ENCODE measurements at places on chromosomes 16 and 17. TPM values are rescaled to one million over a fixed set of nuclear protein-coding genes. Genes with fewer than 3 reads are reported as not detected.

The ALOX12 gene
- not detected for total RNA-seq

The GLYR1 gene
- total RNA-seq: 57.7 TPM

The PITPNM3 gene
- 0.15 TPM for total RNA-seq

The TBC1D3K gene
- total RNA-seq: 0.06 TPM

The ARHGDIA gene
- total RNA-seq: 426 TPM

The MYH13 gene
- total RNA-seq: not detected

The KCNJ18 gene
- not detected for total RNA-seq

The CNTNAP1 gene
- total RNA-seq: 17.6 TPM

The LCAT gene
- total RNA-seq: 20.0 TPM

The SGCA gene
- not detected for total RNA-seq

DNA sequence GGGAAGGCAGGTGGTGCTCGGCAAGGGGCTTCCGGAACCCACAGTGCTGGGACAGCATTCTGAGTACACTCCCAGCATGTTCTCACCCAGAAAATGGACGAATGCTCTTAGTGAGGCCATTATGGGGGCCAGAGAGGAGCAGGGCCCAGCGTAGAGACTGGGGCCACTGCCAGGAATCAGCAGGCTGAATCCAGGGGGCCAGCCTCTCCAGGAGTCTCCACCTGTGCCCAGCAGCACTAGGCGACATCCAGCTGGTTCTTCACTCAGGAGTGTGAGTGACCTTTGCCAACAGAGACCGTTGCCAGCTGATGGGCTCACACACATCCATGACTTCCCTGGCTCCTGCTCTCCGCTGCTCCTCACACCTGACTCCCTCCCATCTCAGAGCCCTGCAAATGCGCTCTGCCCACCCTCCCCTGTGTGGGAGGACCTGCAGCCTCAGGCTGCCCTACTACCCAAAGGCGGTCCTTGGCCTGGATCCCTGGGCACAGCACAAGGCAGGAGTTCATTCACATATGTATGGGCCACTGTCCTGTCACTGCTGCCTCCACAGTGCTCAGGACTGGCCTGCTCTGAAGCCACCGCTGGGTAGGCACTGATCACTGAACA is 5.1 kb downstream of the RHBDF1 start:
- DNase-seq: no peak

DNA sequence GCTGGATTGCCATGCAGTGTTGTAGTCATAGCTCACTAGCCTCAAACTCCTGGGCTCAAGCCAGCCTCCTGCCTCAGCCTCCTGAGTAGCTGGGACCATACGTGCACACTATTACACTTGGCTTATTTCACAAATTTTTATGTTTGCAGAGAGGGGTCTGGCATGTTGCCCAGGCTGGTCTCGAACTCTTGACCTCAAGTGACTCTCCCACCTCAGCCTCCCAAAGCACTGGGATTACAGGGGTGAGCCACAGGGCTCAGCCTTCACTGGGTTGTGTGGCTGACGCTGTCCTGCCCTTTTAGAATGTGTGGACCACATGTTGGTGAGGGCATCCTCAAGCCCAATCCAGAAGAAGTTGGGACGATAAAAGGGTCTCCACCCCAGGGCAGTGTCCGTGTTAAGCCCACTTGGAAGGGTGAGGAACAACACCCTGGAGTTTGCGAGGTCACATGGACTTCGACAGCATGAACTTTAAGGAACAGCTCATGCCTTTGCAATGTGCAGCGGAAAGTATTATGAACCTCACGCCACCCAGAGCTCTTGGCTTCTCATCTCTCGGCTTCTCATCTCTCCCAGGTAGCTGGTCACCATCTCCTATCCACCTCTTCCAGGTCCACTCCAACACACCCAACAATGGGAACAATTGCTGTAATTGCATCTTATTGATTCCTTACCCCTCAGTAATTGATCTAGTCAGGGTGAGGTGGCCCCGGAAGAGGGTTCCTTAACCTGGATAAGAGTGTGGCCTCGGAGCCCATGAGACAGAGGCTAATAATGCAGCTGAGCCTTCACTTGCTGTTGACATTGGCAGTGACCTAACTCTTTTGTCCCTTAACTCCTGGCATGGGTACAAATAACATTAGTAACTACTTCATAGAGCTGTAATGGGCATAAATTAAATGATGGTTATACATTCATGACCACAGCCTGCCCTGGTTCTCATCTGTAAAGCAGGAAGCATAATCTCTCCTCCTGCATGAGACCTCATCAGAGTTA is 6.7 kb downstream of the FOXL1 start:
- no peak for DNase-seq

GRCh38 chr17:50458701-50459676 is 9.7 kb downstream of the CHAD start:
- DNase-seq: no peak

- no peak for DNase-seq
Measured at GRCh38 chr17:72458301-72458700, 337.5 kb downstream of the SOX9 start.

DNA sequence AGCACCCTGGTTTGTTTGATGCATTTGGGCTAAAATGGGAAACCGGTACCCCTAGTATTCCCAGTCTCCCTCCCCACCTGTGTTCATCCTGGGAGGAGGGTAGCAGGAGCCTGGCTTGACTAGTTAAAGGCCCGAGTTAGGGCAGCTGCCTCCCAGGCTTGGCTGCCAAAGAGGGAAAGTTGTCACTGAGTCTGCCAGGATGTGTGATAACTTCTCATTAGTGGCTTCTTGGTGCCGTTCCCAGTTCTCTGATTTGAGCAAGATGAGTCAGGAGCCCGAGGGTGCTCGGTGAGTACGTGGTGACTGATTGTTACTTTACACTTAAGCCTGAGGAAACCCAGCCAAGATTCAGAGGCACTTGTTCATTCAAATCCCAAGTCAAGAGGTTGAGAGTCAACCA is 2.5 kb downstream of the KRT32 start:
- DNase-seq: no peak

GRCh38 chr17:50699410-50699809 is 8.3 kb downstream of the ANKRD40 start:
- DNase-seq: no peak

GRCh38 chr16:28131181-28131580 is 67.7 kb upstream of the GSG1L start:
- no peak for DNase-seq

- no peak for DNase-seq
Measured at GRCh38 chr16:88468275-88469129, 15.4 kb downstream of the ZFPM1 start.

DNA sequence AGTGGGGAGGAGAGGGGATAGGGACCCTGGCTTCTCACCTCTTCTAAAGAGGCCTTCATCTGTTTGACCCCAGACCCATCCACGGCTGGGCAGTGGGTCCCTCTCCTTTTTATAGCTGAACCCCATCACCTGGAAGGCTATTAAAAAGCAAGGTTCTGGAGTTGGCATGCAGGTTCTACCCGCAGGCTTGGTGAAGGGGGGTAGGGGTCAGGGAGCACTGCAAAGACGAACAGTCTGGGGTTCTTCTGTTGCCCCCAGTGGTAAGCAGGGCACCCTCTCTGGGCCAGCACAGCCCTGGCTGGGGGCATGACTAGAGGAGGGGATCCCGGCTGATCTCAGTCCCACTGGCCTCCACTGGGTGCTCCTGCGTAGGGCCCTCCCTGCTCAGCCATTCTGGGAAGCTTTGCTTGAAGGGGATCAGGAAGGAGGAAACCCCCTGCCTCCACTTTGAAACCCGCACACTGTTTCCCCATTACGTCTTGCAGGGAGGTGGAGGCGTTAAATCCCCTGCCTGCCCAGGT is 13.6 kb downstream of the CMIP start:
- no peak for DNase-seq

- DNase-seq: no peak
Measured at GRCh38 chr17:28039251-28039650, 3.2 kb upstream of the NLK start.

DNA sequence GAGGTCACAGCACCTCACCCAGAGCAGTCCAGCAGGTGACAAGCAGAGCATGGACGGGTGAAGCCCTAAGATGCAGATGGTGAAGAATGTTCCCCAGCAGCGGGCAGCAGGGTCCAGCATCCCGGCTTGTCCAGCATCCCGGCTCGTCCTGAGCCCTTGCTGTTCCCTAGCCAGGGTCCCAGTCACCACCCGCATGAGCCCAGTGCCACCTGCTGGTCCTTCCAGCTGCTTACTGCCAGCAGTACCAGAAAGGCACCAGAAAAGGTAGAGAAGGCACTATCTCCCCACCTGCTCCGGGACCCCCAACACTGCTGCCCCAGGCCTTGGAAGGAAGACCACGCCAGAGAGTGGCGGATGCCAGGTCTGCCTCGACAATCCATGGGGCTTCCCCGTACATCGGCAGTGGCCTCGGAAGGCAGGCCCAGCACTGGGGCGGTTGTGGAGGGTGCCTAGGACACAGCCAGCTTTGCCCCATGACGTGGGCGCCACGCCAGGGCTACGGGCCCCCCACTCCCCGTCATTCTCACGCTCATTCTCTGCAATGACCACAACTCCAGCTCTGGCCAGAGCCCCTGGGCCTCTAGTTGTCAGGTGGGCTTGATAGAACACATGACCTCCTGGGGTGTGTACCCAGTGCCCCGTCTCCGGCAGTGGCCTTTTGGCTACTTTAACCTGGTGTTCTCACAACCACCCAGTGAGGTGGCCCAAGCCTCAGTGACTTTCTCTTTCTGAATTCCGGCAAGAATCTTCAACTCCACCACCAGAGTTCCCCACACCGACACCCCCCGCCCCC is 1.4 kb downstream of the CENPX start:
- no peak for DNase-seq

DNA sequence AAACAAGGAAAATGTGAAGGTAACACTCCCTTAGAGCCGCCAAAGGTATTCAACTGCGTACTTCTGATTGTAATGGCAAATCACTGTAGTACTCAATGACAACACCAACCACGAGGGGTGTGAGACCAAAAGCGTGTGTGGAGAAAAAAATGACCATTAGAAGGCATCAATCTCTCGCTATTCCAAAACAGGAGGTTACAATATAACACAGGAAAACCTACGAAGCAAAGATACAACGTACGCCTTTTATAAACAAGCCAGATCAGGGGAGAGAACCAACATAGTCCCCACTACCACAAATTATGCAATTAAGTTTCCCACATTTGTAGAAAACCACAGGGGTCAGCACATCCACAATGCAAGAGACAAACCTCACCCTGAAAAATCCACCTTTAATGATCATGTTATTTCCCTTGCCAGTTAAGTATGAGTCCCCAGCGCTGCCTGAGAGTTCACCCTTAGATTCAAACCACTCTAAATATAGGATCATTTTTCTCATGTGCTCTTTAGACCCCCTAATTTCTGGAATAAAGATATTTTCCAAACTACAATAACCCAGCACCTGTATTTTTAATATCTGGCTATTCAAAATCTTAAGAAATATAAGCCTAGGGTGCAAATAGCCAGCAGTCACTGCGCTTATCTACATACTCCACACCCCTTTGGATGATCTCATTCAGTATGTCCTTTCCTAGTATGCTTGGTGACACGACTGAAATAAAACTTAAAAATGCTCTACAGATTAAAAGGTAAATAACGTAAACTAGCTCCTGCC is 12.4 kb downstream of the TEX14 start:
- no peak for DNase-seq

- DNase-seq: no peak
Measured at GRCh38 chr16:84369105-84369504, 767 bp downstream of the ATP2C2 start.

DNA sequence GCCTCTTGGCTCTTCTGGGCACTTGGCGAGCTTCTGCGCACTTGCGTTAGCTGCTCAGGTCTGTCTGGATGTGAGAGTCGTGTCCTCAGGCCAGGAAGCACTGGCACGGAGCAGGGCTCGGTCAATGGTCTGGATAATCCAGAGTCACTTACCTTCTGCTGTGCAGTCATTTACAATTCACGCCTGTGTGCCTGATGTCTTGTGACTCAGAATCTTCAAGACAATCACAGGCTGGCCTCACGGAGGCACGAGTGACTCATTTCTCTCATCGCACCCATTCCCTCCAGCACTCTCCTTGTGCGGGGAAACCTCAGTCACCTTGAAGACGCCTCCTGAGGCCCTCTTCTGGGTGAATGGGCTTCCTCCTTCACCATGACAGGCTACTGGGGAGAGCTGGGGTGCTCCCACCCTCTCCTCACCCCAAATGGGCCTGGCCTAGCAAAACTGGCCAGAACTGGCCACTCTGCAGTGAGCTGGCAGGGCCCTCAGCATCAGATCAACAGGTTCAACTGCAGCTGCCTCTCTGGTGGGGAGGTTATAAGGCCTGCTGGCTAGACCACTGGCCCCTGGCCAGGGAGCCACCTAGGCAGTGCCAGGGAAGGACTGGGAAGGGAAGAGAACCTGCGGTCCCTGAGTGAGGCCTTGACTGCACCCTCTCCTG is 1.9 kb upstream of the CAPN15 start:
- peak; percentile 47 for DNase-seq

- no peak for DNase-seq
Measured at GRCh38 chr17:43359469-43360110, 39.2 kb upstream of the ARL4D start.

DNA sequence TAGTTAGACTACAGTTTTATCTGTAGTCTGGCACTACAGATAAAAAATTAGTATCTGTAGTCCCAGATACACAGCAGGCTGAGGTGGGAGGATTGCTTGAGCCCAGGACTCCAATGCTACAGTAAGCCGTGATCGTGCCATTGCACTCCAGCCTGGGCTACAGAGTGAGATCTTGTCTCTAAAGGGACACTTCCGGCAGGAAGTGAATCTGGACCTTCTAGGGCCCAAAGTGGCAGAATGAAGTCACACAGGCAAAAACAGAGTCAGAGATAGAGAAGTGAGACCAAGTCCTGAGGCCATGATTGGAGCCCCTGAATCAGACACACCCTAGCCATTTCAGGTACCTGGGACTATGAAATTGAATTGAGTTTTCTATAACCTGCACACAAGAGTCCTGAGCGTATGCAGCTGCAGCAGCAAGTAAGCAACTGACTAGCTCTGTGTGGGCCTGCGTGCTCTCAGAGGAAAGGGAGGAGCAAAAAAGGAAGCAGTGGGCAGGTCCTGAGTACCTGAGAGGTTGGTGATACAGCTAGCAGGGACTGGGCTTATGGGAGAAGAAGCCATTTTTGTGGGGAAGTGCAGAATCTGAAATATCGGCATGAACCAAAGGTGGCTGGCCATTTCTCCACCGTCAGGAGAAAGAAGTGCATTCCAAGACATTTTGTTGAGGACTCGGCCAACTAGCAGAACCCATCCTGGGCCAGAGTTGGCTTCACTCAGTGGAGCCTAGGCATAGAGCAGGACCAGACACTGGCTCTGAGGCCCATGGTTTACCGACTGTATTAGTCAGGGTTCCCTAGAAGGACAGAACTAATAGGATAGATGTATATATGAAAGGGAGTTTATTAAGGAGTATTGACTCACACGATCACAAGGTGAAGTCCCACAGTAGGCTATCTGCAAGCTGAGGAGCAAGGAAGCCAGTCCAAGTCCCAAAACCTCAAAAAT is 27.2 kb upstream of the BRD7 start:
- no peak for DNase-seq

DNA sequence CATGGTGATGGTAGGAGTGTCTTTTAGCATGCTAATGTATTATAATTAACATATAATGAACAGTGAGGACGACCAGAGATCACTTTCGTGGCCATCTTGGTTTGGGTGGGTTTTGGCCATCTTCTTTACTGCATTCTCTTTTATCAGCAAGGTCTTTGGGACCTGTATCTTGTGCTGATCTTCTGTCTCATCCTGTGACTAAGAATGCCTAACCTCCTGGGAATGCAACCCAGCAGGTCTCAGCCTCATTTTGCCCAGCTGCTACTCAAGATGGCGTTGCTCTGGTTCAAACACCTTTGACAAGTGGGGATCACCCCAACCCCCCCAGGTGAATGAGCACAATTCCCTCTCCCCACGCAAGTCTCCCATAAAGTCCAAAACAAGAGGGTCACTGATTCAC is 49.3 kb upstream of the ETV4 start:
- DNase-seq: no peak

GRCh38 chr16:12531937-12532336 is 271.8 kb downstream of the CPPED1 start:
- DNase-seq: no peak

- no peak for DNase-seq
Measured at GRCh38 chr17:81794509-81794908, 9.4 kb upstream of the GCGR start.

All from glomerular endothelial cell (primary cell).